ENCODE measurements at places on chromosomes 5 and 9.

GRCh38 chr5:159571501-159572244, 241.4 kb upstream of the IL12B start:
- no peak for DNase-seq

DNA sequence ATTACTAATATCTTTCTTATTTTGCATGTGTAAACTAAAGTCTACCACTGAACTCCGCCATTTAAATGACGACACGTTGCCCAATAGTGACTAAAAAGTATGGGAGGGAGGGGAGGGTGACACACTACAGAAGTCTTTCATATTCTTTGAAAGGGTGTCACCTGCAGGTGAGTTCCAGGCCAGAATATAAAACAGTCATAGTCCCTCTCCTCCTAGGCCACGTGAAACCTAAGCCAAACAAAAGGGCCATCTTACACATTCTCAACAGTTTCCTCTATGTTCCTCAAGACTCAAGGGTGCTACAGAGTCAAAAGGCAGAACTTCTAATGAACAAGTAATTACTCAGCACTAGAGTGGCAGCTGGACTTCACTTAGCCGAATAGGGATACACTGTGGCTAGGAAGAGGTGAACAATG, 6.4 kb downstream of the CEMIP2 start:
- no peak for DNase-seq

DNA sequence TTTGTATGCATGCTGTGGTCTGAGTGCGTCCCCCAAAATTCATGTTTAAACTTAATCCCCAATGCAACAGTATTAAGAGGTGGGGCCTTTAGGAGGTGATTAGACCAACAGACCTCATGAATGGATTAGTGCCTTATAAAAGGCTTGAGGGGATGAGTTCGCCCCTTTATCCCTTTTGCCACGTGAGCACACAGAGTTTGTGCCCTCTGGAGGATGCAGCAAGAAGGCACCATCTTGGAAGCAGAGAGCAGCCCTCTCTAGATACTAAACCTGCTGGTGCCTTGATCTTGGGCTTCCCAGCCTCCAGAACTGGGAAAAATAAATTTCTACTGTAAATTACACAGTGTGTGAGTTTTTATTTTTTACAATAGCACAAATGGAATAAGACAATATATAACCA, 177.1 kb upstream of the SPRY4 start:
- no peak for DNase-seq

- no peak for DNase-seq
Measured at GRCh38 chr5:139789116-139789844, 6.3 kb upstream of the PSD2 start.

- no peak for DNase-seq
Measured at GRCh38 chr5:90096415-90097081, 313.0 kb downstream of the CETN3 start.

DNA sequence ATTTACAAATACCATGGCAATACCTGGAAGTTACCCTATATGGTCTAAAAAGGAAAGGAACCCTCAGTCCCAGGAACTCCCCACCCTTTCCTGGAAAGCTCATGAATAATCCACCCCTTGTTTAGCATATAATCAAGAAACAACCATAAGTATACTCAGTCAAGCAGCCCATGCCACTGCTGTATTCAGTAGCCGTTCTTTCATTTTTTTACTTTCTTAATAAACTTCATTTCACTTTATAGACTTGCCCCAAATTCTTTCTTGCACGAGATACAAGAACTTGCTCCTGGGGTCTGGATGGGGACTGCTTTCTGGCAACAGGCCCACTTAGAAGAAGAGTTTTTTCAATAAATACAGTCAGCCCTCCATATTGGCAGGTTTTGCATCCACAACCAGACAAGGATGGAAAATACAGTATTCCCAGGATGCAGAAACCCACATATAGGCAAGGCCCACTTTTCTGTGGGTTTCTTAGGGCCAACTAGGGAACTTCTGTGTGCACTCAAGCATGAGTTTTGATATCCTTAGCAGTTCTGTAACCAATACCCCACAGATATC, 2.8 kb upstream of the TBCA start:
- no peak for DNase-seq

GRCh38 chr9:114207034-114207810, 51.9 kb downstream of the COL27A1 start:
- DNase-seq = no peak

- no peak for DNase-seq
Measured at GRCh38 chr9:73007966-73008672, 55.3 kb upstream of the ALDH1A1 start.

- no peak for DNase-seq
Measured at GRCh38 chr5:141880961-141881801, 3.0 kb upstream of the PCDH1 start.

DNA sequence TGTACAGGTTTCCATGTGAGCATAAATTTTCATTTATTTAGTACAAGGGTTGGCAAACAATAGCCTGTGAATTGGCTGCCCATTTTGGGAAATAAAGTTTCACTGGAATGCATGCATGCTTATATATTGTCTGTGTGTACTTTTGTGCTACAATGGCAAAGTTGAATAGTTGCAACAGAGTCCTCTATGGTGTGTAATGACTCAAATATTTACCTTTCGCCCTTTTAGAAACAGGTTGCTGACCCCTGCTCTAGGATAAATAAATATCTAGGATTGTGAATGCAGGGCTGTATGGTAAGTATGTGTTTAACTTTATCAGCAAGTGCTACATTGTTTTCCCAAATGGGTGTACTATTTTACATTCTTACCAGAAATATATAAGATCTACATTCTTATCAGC, 47.2 kb downstream of the XRCC4 start:
- DNase-seq = no peak

DNA sequence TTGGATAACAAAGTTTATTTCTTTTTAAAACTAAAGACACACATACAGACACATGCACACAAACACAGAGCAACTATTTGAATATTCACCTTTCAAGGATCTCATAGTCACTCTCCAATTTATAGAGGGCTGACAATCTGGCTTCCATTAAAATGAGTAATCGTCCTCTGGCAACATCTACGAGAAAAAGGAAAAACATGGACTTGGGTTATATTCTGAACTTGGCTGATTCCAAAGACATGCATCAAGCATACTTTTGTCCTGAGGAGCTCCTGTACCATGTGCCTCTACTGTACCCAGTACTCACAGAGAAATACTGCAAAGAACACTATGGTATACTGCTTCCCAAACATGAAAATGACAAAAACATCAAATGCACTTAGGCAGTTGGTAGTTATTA, 15.4 kb downstream of the IARS1 start:
- no peak for DNase-seq

DNA sequence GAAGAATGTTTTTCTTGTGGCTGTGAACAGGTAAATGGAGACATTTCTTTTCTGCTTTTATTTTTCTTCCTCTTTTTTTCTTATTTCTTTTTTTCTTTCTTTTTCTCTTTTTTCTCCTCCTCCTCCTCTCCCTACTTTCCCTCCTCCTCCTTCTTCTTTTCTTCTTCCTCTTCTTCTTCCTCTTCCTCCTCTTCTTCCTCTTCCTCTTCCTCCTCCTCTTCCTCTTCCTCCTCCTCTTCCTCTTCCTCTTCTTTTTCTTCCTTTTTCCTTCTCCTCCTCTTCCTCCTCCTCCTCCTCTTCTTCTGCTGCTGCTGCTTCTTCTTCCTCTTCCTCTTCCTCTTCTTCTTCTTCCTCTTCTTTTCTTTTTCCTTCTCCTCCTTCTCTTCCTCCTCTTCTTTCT, 65.3 kb upstream of the NTRK2 start:
- no peak for DNase-seq

DNA sequence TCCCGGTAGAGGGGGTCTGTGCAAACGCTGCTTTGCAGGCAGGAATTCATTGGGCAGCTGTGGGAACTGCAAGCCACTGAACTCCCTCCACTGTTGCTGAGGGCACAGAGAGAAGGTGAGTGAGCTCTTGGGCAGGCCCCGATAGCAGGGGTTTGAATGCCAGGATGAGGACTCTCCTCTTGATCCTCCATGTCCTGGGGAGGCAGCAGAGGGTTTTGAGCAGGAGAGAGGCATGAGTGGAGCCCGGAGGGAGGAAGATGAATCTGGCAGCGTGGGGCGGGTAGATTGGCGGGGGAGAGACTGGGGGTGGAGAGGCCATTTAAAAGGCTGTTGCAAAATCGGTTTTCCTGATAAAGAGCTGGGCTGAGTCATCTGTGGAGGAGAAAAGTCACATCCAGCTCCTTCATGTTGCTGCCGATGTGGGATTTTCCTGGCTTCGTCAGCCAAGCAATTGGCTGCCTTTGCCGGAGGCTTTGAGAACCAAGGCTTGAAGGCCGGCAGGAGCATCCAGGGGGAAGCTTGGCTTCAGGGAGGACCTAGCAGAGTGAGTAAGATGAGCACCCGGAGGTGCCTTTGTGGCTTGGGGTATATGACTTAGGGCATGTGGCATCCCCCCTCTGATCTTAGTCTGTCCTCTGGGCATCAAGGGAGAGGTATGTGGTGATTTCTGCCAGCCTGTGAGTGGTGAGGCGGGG, at the start of gene SYNPO:
Gene SYNPO, plus strand, starts transcription at position 350 of the 695 bp plus-strand sequence. CDS start 7,616 bp downstream, outside the sequence.
- DNase-seq = no peak

DNA sequence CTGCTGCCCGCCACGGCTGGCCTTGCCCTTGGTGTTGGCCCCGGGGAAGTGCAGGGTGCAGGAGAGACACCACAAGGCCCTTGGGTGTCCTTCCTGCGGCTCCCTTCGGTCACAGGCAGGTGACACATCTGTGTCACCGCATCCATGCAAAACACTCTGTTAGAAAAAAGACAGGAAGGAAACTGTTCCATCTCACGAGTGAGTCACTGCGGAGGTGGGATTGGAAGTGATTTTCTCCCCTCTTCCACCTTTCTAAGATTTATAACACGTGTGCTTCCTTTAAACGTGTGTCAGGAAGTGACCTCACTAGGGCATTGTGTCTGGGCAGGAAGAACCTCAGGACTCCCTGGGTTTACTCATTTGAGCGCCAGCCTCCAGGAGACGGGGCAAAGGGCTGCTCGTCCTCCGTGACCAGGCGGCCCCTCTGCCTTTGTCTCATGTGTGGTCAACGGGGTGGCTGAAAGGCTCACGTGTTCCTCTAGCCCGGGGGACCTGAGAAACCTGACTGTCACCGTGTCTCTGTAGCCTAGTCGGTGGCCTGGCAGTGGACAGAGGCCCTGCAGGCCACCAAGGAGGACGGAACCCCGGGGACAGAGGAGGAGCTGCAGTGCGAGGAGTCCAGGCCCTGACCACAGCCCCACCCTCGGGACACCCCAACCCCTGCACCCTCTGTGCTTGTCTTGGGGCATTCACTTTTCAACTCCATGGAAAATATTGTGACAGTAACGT, 4.9 kb upstream of the LCN1 start:
- no peak for DNase-seq

GRCh38 chr5:96177303-96177869, 215.7 kb upstream of the ELL2 start:
- DNase-seq = no peak

GRCh38 chr9:1102642-1102970, 52.4 kb downstream of the DMRT2 start:
- DNase-seq = no peak

GRCh38 chr5:41196197-41196596, 17.1 kb downstream of the C6 start:
- no peak for DNase-seq
